ENCODE measurements at places on chromosomes 12 and 14.
A peak's percentile ranks its signal among the peaks of the same experiment; 100 is the strongest.

- no peak for DNase-seq
These were observed 484.6 kb downstream of the AACS start for GRCh38 chr12:125549836-125550235.

GRCh38 chr14:71328183-71328582, 420.9 kb downstream of the PCNX1 start:
- no peak for DNase-seq

GRCh38 chr14:99267837-99268781, 3.9 kb downstream of the BCL11B start:
- DNase-seq = no peak

DNA sequence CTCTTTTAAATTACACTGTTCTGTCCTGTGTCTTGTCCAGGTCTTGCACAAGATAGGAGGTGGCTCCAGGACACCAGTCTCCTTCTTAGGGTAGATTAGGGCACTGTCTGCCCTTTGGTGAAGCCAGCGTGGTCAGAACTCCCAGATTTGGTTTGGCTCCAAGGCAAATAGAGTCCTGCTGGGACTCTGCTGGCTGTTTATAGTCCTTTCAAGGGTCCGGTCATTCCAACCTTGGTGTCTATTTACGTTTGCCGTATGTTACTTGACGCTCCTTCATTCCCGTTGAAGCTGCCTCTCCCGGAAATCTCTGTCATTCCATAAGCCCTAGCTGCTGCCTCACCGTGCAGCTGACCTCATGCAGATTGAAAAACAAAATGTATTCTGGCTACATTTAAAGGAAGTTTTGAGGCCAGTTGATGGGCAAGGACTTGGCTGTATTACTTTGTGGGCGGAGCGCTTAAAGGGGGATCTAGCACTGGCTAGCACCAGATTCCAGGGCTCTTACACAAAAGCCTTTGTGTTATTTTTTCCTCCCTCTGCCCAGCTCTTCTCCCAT, 180.6 kb downstream of the AKAP6 start:
- peak; percentile 46 for DNase-seq

DNA sequence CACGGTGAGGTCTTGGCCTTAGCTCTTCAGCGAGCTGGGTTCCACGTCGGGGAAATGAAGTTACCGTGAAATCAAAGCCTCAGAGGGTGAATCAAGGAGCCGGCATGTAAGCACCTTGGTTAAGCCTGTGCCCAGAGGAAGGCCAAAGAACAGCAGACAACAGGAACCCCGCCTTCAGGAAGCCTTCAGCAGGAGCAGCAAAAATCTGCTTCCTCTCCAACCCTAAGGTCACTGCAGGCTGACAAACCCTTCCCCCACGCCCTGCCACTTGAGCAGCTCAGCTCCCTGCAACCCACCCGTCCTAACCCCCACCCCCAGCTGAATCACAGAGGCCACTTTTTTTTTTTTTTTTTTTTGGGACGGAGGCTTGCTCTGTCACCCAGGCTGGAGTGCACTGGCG, 72.9 kb upstream of the LTA4H start:
- no peak for DNase-seq

GRCh38 chr14:100115236-100115635, 44.2 kb downstream of the DEGS2 start:
- no peak for DNase-seq

DNA sequence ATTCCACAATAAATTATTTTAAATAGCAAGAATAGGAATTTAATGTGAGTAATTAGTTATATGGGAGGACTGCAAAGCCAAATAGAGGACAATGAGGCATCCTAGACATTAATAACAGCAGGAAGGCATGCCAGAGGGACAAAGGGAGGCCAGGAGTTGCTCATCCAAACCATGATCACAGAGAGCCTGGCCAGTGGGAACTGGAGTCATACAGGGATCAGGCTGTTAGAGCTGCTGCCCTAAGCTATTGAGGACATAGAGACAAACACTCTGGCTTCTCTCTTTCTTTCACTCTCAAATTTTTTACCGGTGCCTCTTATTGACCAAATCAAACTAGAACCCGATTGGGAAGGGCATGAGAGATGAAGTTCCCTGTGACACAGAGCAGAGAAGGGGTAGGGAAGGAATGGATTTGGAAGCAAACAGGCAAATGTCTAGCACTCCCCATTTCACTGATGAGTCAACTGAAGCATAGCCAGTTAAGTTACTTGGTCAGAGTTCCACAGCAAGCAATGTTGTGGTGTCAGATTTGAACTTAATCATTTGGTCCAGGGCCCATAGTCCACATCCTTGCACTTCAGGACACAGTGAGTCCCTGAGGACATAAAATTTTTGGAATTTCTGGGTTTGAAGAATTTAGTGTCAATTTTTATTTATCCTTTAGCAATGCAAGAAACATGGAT, 17.9 kb upstream of the CFAP54 start:
- no peak for DNase-seq

- peak; percentile 44 for DNase-seq
These were observed 653 bp downstream of the PA2G4 start for GRCh38 chr12:56104815-56105608.

DNA sequence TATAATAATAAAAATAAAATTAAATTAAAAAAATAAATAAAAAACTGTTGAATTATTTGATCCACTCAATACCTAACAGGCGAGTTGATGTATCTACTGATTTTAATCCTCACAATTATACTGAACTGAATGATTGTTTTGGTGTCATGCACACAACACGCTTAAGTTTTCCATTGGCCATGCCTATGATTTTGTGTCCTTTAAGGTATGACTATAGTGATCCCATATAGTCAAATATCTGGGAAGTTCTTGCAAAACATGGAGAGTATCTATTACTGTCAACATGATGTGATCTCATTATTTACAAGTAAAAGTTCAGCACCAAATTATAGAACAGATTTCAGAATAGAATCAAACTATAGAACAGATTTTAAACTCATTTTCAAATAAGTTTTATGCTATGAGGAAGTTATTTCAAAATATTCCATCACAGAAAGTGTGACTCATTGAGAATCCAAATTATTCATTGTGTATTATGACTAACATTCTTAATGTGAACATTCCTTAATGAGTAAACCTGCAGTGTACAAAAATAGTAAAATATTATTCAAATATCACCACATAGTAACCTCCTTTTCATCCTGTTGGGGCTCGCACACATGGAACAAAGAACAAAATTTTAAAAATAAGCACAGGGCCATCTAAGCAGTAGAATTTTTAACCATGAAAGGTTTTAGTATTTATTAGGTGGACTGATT, 190.4 kb downstream of the SLC25A21 start:
- no peak for DNase-seq

DNA sequence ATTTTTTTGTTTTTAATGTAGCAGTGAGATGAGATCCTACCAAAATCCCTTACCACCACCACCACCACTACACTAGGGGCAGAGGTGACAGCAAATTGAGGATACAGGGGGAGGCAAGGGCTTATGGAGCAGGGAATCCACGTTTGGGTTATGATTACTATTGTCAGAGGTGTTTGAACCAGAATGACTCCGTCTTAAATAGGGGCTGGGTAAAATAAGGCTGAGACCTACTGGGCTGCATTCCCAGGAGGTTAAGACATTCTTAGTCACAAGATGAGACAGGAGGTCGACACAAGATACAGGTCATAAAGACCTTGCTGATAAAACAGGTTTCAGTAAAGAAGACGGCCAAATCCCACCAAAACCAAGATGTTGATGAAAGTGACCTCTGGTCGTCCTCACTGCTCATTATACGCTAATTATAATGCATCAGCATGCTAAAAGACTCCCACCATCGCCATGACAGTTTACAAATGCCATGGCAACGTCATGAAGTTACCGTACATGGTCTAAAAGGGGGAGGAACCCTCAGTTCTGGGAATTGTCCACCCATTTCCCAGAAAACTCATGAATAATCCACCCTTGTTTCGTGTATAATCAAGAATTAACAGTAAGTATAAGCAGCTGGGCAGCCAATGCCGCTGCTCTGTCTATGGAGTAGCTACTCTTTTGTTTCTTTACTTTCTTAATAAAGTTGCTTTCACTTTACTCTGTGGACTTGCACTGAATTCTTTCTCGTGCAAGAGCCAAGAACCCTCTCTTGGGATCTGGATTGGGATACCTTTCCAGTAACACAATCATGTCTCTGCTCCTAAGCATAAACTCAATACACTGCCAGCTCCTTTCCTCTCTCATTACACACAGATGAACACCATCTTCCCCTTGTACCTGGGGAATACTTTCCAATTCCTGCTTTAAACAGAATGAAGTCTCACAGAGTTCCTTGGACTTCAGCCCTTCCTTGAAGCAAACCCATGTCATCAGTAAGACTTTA, 16.7 kb upstream of the CRY1 start:
- DNase-seq = peak; percentile 25

DNA sequence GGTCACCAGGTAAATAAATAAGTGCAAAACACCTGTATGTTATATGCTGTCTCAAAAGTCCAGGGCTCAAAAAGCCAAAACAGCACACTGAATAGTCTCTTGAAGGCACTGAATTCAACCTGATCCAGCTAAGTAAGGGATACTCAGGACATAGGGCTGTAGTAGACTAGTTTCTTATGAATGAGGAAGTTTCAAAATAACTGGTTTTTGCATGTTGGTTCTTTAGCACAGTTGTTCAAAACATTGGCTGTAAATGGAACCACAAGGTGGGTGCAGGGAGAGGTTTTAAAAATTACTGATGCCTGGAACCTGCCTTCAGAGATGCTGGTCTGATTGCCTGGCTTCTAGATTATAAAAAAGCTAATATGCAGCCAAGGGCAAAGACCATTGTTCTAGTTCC, 34.1 kb downstream of the NDUFA12 start:
- no peak for DNase-seq

GRCh38 chr14:73829526-73830431, 21.9 kb upstream of the PTGR2 start:
- DNase-seq = peak; percentile 48

GRCh38 chr14:55867719-55868118, 250.5 kb upstream of the PELI2 start:
- no peak for DNase-seq

- no peak for DNase-seq
These were observed 152.2 kb upstream of the HIF1A start for GRCh38 chr14:61542848-61543790.

GRCh38 chr12:114030451-114030850, 64.3 kb upstream of the RBM19 start:
- DNase-seq = no peak

DNA sequence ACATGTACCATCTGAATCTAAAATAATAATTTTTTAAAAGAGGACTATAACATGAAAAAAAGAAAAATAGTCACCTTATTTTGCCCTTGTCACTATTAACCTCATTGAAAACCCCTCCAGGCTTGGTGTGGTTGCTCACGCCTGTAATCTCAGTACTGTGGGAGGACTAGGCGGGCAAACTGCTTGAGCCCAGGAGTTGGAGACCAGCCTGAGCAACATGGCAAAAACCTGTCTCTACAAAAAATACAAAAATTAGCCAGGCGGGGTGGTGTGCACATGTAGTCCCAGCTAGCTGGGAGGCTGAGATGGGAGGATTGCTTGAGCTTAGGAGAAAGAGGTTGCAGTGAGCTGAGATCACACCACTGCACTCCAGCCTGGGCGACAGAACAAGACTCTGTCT, 126.3 kb upstream of the KRAS start:
- no peak for DNase-seq

GRCh38 chr12:121925358-121925695, 6.9 kb downstream of the CFAP251 start:
- DNase-seq = peak; percentile 66

DNA sequence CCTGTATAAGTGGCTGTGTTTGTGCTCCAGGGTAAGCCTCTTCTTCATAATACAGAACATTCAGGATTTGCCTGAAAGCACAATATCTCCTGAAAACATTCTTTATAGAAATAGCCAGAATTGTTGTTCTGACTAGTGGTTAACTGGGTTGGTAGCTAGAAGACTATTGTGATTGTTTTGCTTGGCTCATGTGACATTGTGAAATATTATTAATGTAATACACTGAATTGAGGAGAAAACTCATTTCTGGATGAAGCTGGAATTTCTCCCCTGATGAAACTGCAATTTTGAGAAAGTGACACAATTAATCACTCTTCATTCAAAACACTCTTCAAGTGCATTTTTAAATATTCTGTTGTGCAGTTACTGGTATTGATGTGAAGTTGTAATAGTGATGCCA, 172.3 kb upstream of the PTPRQ start:
- DNase-seq = no peak

Measured in trophoblast cell (in vitro differentiated cells and primary cell).